ENCODE measurements at places on chromosomes 4 and X.

GRCh38 chr4:73945140-73945539, 36.7 kb downstream of the PF4 start:
- no peak for DNase-seq

DNA sequence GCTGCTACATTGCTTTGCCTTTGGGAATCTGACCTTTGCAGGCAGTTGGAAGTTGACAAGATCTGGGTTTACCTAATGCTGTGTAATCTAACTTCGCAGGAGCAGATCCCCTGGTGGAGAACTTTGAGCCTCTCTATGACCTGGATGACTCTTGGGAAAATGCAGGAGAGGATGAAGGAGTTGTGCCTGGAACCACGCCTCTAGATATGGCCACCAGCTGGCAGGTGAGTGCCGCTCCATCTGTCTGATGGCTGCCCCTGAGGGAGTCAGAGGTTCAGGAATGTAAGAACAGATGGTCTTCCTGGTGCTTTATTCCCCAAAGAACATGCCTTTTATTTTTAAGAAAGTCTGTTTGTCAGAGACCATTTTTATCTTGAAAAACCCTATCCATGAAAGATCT, 109.3 kb downstream of the NFKB1 start:
- no peak for DNase-seq

DNA sequence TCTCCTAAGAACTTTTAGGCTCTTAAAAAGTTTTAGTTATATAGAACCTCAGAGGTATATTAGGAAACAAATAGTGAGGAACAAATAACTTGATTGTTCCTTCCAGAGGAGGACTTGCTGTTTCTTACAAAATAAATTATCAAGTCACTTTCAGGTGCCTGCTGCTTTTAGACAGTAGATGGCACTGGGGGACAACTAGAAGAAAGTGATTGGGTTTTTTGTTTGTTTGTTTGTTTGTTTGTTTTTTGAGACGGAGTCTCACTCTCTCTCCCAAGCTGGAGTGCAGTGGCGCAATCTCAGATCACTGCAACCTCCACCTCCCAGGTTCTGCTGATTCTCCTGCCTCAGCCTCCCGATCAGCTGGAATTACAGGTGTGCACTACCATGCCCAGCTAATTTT, 35.4 kb upstream of the CDKL5 start:
- no peak for DNase-seq

DNA sequence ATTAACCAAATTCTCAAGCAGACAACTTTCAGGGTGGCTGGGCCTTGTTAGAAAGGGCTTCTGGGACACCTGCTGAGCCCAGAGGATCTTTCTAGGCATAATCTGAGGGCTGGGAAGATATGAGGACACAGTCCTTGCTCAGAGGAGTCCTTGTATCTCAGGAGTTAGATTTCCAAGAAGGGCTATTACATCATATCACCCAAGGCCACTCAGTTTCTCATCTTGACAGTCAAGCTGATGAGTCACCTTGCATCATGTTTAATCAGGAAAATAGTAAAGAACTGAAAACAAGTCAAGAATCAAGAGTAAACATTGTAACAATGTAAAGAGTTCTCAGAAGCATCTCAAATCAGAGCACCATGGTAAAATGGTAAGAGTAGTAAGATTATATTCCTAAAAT, 4.0 kb downstream of the PCYT1B start:
- no peak for DNase-seq

Measured in activated T-cell treated with anti-CD3 and anti-CD28 coated beads, Interleukin-2, amount 50 U/mL, for 48 hours (primary cell).